ENCODE measurements at places on chromosomes 6 and 20.

DNA sequence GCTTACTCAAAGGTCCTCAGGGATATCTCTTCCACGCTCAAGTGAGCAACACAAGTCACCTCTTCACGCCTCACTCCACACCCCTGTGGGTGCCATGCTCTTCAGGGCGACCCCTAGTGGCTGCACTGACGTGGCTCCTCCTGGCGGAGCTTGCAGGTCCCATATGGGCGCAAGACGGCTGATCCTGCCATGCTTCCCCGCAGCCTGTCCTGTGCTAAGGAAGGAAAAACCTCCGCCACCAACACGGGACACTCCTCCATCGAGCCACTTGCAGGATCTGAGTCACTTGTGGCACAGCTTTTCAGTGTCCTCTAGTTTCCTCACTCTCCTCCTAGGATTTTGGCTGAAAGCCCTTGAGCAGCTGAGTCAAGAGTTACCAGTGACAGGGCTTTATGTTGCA, 90.7 kb downstream of the KHDC1L start:
- DNase-seq: no peak

DNA sequence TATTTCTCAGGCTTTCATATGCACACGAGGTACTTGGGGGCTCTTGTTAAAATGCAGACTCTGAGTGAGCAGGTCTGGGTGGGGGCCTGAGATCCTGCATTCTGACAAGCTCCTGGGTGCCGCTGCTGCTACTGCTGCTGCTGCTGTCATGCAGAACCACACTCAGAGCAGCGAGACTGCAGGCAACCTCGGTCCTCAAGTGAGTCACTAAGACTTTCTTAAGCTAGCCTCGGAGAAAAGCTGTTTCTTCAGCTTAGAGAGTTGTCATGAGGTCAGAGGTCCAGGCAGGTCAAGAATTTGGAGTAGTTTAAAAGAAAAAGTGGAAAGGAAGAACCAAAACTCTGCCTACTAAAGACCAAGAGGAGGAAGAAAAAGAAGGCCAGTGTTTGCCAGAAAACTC, 92.9 kb downstream of the SPTLC3 start:
- DNase-seq: no peak

GRCh38 chr6:43544461-43544860, 27.6 kb downstream of the POLR1C start:
- no peak for DNase-seq

- DNase-seq: no peak
Observed at GRCh38 chr6:1849691-1850090, 240.0 kb downstream of the FOXC1 start.

DNA sequence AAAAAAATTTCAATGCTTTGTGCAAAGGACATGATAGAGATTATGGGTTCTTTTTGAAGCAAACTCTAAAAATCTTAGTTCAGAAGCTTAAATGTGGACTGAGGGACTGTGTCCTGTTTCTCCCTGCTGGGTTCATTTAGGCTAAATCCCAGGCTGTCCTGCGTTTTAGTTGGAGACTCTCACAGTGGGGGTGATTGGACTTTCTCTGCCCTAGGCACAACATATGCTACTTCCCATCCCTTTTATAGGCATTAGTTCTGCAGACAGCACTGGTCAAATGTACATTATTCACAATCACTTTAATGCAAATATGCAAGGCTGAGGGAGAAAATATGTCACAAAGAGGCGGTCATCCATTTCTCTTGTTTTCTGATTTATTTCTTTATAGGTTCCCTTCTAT, 71.3 kb downstream of the TFAP2B start:
- DNase-seq: no peak

DNA sequence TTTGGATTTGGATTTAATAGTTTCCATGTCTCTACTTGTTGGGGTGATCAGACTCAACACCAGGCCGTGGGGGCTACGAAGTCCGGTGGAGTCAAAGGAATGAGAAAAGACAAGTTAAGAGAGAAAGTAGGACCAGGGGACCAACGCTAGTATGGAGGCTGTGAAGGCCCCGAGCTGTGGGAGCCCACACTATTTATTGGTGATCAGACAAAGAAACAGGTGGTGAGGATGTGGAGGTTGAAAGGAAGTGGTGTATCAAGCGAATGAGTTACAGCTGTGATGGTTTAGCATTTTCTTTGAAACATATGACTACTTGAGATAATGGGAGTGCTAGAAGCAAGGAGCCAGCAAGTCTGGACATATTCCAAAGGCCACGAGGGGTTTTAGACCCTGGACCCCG, 62.4 kb downstream of the AKAP7 start:
- peak; percentile 71 for DNase-seq

- no peak for DNase-seq
Observed at GRCh38 chr6:164258421-164258820, 843.9 kb downstream of the QKI start.

GRCh38 chr6:13466304-13467215, 20.8 kb downstream of the GFOD1 start:
- DNase-seq: no peak

- DNase-seq: peak; percentile 70
Observed at GRCh38 chr6:2970753-2971419, 481 bp downstream of the SERPINB6 start.

DNA sequence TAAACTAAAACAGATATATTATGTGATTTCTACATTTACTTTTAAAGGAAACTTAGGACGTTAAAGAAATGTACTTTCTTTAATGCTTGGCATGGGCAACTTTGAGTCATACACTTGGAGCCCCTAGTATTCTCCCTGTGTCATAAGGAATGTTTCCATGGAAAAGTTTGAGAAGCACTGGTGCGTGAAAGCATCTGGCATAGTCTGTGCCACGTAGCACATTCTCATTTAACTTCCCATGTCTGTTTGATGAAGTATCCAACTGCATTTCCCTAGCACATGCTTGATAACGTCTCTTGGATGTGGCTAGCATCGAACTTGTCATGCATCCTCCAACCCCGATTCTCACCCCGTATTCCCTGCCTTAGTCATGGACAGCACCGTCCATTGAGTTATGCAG, 172.0 kb downstream of the TBC1D7 start:
- DNase-seq: no peak

GRCh38 chr6:163661272-163661671, 246.8 kb downstream of the QKI start:
- no peak for DNase-seq

GRCh38 chr6:27830212-27830599, 82.0 kb downstream of the OR2B2 start:
- no peak for DNase-seq
